ENCODE measurements at places on chromosomes 4 and X. TPM values are rescaled to one million over a fixed set of nuclear protein-coding genes. Genes with fewer than 3 reads are reported as not detected.
A peak's percentile ranks its signal among the peaks of the same experiment; 100 is the strongest.

PPP1R2C gene
- not detected for total RNA-seq

S100P gene
- total RNA-seq, result not detected

MAGEB1 gene
- not detected for total RNA-seq

TKTL2 gene
- under 0.01 TPM for total RNA-seq

UGT2B17 gene
- not detected for total RNA-seq

GRCh38 chrX:69808375-69808774 lies 192.5 kb downstream of the EDA start:
- no peak for DNase-seq

- peak; percentile 81 for DNase-seq
Observed at GRCh38 chr4:102500696-102501446, at the start of gene NFKB1. Gene NFKB1, plus strand, starts transcription at chr4:102501359. Its CDS starts 24,160 bp downstream, at chr4:102525519.

DNA sequence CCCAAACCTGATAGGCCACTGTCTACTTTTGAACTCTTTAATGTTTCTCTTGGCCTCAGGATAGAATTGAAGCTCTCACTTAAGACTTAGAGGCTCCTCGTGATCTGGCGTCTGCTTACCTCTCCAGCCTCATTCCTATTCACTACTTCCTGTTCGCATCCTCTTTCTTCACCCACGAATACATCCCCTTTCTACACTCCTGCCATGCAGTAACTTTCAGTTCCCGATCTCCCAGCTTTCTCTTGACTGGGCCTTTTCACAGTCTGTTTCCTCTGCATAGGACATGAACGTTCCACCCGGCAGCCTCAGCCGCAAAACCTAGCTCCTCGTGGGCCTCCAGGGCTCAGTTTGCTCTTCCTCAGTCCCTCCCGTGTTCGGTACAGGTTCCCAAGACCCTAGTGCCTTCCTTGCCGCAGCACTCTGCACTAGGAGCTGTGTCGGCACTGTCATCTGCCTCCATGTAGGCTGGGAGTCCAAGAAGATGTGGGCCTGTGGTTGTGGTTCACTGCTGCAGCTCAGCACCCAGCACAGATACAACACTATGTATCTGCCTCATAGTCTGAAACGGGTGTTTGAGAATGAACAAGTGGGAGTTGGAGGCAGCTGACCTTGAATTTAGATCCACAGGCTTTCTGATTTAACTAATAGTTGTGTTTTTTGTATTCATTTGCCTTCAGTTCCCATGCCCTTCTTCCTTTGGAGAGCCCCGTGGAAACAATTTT lies 15.8 kb downstream of the RPL39 start:
- DNase-seq, result no peak

GRCh38 chrX:10158279-10159144 lies 1.7 kb downstream of the CLCN4 start:
- no peak for DNase-seq

GRCh38 chr4:153072661-153073060 lies 131.6 kb upstream of the TRIM2 start:
- DNase-seq, result no peak

GRCh38 chr4:33722800-33723516 lies 2521.4 kb downstream of the ARAP2 start:
- peak; percentile 57 for DNase-seq

DNA sequence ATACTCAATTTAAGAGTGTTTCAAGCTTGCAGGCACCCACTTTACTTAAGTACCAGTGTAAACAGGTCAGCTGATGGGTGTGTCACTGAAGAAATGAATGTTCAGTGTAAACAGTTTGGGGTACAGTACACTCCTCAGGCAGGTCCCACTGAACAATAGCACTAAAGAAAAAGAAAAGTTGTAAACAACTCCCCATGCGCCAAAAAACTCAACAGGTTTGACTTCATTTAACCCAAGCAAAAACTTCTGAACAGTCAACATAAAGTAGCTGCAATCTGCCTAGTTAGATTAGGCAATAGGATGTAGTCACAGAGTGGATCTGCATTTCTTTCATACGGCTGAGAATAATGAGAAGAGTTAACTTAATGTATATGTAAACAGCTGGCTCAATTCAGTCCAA lies 93.2 kb downstream of the FAM13A start:
- DNase-seq, result peak; percentile 77

DNA sequence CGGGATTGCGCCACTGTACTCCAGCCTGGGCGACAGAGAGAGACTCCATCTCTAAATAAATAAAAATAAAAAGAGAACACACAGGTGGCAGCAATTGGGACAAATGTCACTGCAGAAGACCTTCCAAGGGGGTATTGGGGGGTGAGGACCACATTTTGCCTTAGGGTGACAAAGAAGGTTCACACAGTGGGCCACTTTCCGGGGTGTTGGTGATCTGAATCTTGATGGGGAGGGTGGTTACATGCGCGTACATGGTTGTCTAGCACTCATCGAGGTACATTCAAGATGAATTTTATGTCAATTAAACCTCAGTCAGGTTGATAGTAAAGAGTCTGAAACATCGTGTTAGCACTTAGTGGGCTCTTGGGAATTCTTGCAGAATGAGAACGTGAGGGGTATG lies 20.5 kb upstream of the TMSB4X start:
- no peak for DNase-seq

DNA sequence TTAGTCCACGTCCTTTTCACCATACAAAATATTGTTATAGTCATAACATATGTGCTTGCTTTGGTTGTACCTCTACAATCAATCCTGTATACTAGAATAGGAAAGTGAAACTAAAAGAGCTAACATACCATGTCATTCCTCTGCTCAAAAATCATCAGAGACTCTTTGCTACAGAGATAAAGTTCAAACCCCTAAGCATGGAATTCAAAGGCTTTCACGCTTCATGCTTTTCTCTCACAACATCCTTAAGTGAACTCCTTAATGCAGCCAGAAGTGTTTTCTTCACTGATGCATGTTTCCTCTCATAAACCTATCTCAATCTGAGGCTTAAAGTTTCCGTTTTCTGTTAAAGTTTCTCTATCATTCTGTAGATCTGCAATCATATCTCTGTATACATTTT lies 744.6 kb upstream of the IGFBP7 start:
- no peak for DNase-seq

DNA sequence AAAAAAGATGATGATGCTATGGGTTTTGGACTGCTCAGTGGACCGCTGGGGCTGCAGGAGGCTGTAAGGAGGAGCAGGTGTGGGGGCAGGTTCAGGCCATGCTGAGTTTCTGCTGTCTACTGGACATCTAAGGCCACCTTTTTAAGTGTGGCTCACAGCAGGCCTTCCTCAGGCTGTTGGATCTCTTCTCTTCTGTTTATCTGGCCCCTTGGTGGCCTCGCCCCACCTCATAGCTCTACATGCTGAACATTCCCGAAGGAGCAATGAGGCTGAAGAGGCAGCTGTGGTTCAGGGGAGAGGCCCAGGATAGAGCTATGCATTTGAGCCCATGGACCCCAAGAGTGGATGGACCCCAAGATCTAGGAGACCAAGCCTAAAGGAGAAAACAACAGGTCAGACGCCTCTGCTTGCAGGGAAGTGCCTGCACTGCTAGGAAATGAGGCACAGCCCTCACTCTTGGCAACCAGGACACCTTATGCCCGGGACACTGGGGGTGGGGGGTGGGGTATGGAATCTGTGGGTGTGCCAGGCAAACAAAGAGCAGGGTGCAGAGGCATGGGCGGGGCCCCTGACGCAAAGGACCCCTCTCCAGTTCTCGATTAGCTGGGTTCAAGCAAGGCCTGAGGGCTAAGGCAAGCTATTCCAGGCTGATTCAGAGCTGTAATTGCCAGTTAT lies 168.9 kb downstream of the BCOR start:
- DNase-seq, result no peak
